Cerebellar cortex (tissue), 1 donor: ENCODE measurements at places on chromosomes 11 and 22.
A peak's percentile ranks its signal among the peaks of the same experiment; 100 is the strongest.

GRCh38 chr22:49347376-49347775, 480.3 kb downstream of the BRD1 start:
- DNase-seq, result no peak

GRCh38 chr11:18705651-18706281, 7.2 kb downstream of the TMEM86A start:
- DNase-seq, result no peak

DNA sequence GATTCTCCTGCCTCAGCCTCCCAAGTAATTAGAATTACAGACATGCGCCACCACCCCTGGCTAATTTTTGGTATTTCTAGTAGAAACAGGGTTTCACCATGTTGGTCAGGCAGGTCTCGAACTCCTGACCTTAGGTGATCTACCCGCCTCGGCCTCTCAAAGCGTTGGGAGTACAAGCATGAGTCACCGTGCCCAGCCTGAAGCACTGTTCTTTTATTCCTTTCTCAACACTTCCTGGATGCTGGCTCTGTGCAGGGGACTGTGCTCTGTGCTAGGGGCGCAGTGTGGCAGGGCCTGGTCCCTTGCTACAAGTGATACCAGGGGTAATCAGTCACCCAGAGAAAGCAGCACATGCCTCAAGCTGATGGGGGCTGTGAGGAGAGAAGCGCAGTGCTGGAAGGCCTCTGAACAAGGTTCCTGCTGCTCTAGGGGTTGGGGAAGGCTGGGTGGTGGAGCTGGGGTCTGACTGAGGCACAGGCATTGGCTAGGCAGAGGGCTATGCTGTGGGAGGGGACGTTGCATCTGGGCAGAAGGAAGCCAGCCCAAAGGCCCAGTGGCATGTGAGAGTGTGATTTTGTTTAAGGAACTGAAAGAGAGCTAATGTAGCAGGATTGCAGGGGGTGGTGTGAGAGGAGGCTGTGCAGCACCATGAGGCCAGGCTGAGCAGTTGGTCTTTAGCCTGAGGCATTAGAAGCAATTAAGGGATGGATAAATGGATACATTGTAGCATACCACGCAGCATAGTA, 42.5 kb downstream of the CABIN1 start:
- DNase-seq, result no peak

DNA sequence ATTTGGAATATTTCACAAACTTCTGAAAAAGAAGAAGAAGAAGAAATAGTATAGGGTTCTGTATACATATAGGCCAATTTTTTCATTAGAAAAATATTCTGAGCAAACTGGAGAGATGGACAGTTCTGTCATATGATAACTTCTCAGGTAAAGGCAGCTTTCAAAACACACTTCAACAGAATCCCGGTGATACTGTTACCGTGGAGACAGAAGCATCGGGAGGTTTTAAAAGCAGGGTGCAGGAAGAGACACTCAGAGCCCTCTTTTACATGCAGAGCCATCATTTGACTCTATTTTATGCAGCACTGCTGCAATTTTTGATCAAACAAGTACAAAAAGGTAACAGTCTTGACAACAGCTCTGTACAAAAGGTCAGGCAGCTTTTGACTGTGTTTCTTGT, 1785.4 kb downstream of the LRRC4C start:
- DNase-seq, result no peak

GRCh38 chr22:45603619-45604018, 68.0 kb upstream of the ATXN10 start:
- DNase-seq, result no peak

DNA sequence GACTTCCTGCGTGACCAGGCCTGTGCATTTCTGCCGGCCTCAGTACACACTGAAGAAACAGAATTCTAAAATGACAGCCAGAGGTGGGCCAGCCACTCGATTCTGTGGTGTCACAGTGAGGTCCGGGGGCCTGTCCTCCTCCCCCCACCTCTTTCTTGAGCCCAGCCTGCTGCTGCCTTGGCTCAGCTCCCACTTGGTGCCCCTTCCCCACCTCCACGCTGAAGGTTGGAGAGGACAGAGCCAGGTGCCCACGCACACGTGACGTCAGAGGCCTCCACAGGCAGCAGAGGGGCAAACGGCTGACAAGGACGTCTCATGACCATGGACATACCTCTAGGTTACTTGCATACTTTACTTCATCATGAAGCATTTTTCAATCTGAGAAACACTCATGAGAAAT, 78.0 kb upstream of the SHANK2 start:
- no peak for DNase-seq

DNA sequence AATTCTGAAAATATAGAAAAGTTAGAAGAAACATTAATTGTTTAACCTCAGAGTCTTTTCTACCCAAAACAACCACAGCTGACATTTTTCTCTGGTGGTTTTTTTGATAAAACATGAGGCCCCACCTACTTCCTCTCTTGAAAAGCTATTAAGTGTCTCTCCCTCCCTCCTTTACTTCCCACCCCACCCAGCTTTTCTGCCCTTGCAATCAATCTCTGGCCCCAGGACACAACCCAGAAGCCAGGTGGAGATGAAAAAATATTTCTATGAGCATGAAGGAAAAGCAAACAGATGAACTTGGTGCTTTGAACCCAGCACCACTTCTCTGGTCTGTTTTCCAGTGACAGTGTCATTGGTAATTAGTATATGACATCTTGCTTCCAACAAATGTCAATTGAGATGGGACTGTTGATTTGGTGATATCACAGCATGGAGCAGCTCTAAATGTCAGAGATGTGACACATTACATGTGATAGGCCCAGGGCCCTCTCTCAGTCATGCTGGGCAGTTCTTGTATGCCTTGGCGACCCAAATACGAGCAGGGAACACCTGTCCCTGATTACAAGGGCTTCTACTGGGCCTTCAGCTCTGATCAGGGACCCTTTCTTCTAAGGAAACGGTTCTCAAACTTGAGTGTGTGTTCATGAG, 23.9 kb upstream of the TMPRSS13 start:
- DNase-seq, result no peak

GRCh38 chr22:43147821-43148220, 3.5 kb upstream of the TSPO start:
- no peak for DNase-seq

DNA sequence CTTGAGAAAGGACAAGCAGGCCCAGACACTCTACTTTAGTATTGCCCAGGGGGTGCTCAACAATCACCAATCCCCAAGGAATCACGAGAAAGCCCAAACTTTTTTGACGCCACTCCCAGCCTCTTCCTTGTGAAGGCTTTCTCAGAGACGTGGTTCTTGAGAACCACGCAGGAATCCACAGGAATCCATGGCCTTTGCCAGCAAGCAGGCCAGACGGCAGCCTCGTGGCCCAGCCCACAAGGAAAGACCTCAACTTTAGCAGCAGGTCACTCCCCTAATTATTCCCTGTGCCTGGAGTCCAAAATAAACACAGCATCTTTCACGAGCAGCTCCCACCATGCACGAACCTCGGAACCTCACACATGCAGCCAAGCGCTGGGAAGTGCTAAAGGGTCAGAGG, 104.2 kb downstream of the WT1 start:
- no peak for DNase-seq

- no peak for DNase-seq
These were observed 60.6 kb downstream of the FAM83F start for GRCh38 chr22:40055143-40055883.

GRCh38 chr11:110505528-110506284, 76.0 kb downstream of the FDX1 start:
- DNase-seq, result no peak

GRCh38 chr22:39433476-39434242, 23.2 kb upstream of the MGAT3 start:
- peak; percentile 61 for DNase-seq

GRCh38 chr11:117337076-117337475, 9.4 kb downstream of the CEP164 start:
- DNase-seq, result no peak

GRCh38 chr22:50296658-50297490, 10.6 kb downstream of the PLXNB2 start:
- no peak for DNase-seq

DNA sequence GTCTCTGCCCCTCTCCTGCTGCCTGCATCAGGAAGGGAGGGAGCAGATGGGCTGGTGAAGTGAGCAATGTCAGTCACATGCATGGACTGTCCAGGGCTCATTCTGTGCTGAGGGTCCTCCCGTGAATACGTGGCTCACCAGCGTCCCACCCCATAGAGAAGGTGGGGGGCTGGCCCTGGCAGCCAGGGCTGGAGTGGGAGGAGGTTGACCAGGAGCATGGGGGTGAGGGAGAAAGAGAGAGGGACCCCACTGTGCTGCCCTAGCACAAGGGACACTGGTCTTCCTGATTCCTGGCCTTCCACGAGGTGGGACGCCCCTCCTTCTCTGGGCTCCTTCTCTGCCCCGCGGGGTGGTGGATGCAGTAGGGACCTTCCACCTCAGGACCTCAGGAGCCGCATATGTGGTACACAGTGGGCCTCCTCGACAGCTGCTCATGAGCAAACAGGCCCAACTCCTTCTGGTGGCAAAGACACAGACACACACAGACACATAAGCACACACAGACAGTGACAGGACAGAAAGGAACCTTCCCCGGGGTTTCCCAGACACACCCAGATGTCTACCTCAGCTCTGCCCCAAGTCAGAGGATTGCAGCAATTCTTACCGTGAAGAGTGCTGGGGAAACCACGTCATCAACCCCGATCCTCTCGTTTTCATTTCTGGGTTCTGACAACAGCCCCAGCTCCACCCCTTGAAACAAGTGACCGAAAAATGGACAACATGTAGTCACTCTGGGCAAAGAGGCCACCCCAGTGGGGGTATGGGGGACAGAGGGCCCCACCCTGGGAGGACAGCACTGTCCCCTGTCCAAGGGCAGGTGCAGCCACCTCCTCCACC, 3.6 kb upstream of the APOBEC3A start:
- DNase-seq, result no peak

DNA sequence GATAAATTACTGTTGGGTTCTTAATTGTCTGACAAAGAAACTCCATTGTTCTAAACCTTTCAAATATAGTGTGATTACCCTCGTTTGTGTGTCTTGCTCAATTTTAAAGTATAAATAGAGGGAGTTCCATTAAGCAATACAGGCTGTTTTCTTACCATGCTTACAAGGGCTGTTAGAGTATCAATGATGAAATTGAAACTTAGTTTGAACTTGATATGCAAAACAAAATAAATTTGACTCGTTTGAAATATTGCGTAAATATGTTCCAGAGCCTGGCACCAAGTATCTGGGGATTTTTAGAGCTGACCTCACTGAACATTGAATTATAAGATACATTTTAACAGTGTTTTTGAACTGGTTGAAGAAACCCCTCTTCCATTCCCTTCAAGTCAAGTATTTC, 31.7 kb downstream of the TEAD1 start:
- no peak for DNase-seq

DNA sequence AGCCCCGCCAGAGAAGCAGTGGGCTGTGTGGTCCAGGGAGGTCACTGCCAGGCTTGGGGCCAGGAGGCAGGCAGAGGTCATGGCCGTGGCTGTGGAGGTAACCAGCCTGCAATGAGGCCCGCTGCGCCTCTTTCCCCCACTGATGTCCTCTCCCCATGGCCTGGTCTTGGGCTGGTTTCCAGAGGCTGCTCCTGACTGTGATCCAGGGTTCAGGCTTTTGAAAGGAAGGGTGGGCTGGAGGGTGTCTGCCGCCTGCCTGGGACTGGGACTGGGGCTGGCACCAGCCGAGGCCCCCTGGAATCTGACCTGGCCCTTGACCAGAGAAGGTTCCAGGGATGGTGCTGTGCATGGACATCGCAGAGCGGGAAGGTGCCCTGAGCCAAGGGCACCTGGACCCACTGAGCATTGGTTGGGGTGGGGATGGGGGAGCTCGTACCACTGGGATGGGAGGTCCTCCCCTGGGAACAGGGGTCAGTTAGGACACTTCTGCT, 59.6 kb upstream of the THY1 start:
- no peak for DNase-seq

GRCh38 chr11:43576320-43576802, 104.2 kb upstream of the HSD17B12 start:
- DNase-seq, result peak; percentile 74

DNA sequence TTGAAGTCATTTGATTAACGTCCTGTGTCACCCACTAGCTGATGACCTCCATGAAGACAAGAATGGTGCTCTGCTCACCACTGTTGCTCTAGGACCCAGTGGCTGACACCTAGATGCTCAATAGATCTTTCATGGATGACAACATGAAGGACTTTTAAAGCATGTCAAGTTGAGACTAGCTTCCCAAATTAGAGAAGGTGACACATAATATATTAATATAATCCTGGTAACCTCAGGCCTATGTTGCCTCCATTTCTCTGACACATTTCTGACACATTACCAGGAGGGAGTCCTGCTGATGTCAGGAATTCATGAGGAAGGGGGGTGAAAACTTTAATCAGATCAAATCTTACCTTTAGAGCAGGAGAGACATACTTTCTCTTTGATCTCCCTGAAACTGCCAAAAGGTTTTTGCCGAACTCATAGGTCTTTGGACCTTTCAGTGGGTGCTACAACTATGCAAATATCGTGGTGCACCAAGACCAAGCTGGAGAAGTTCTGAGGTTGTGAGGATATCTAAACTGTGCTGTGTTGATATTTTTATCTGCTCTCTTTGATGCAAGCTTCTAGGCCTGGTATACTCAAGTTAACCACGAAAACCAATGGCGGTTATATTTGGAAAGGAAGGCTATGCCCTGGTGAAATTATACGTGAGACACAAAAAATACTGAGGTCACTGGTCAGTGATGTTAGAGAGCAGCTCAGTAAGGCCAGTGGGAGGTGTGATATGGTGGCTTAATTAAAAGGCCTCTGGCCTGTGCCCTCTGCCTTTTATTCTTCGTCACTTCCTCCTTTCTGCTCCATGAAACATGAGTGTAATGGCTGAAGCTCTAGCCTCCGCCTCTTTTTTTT, 13.2 kb upstream of the AMPD3 start:
- no peak for DNase-seq

- DNase-seq, result no peak
These were observed 107.8 kb downstream of the CD44 start for GRCh38 chr11:35246745-35247144.

- DNase-seq, result peak; percentile 72
These were observed 743 bp downstream of the USP47 start for GRCh38 chr11:11842421-11843008.

GRCh38 chr11:131423688-131424087, 53.3 kb downstream of the NTM start:
- no peak for DNase-seq

DNA sequence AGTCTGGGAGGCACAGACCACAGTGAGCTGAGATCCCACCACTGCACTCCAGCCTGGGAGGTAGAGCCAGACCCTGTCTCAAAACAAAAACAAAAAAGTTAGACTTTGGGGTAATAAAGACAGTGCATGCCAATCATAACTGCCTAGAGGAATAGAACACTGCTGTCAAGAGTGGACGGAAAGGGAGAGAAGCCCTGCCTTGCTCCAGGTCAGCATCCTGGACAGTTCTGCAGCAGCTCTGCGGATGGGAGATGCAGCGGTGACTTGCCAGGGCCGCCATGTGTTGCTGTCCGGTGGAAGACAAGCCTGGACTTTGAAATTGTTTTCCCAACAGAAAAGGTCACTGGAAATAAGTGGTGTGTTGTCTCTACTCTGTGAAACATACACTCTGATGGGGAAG, 618.2 kb downstream of the TBC1D22A start:
- no peak for DNase-seq

GRCh38 chr22:20237480-20238440, 30.4 kb downstream of the RTN4R start:
- no peak for DNase-seq
